ENCODE measurements at places on chromosomes 3 and 15. TPM values are rescaled to one million over a fixed set of nuclear protein-coding genes. Genes with fewer than 3 reads are reported as not detected.

Gene IQCB1
- total RNA-seq: 19.1 TPM

- DNase-seq: no peak
These were observed 45.4 kb downstream of the MAGEF1 start for GRCh38 chr3:184666442-184666841.

Gene ARGFX
- total RNA-seq: not detected

- no peak for DNase-seq
These were observed 38.6 kb upstream of the APH1B start for GRCh38 chr15:63238796-63239195.
